Substantia nigra (tissue), 51 donors: ENCODE measurements at places on chromosomes 1 and 21.

GRCh38 chr1:11794446-11795237 is 11.1 kb downstream of the MTHFR start:
- no peak for DNase-seq

- peak; percentile 5 for DNase-seq
Observed at GRCh38 chr1:155873860-155874259, 14.5 kb downstream of the SYT11 start.

DNA sequence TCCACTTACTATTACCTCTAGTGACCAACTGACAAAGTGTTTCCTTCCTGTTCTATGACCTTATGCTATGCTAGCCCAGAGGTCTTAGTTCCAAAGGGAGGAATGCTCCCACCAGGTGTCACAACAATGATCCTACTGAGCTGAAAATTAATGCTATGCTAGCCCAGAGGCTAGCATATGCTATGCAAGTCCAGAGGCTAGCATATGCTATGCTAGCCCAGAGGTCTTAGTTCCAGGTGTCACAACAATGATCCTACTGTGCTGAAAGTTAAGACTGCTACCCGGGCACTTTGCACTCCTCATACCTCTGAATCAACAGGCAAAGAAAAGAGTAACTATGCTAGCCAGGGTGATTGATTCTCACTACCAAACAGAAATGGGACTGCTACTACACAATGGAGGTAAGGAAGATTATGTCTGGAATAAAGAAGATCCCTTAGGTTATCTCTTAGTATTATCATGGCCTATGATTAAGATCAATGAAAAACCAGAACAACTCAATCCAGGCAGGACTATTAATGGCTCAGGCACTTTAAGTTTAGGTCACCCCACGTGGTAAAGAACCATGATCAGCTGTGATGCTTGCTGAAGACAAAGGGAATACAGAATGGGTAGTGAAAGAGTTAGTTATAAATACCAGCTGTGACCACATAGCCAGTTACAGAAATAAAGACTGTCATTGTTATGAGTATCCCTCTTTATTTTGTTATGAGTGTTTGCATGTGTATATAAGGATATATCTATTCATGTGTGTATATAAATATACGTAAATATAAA is 114.1 kb downstream of the CSMD2 start:
- DNase-seq, result peak; percentile 42

DNA sequence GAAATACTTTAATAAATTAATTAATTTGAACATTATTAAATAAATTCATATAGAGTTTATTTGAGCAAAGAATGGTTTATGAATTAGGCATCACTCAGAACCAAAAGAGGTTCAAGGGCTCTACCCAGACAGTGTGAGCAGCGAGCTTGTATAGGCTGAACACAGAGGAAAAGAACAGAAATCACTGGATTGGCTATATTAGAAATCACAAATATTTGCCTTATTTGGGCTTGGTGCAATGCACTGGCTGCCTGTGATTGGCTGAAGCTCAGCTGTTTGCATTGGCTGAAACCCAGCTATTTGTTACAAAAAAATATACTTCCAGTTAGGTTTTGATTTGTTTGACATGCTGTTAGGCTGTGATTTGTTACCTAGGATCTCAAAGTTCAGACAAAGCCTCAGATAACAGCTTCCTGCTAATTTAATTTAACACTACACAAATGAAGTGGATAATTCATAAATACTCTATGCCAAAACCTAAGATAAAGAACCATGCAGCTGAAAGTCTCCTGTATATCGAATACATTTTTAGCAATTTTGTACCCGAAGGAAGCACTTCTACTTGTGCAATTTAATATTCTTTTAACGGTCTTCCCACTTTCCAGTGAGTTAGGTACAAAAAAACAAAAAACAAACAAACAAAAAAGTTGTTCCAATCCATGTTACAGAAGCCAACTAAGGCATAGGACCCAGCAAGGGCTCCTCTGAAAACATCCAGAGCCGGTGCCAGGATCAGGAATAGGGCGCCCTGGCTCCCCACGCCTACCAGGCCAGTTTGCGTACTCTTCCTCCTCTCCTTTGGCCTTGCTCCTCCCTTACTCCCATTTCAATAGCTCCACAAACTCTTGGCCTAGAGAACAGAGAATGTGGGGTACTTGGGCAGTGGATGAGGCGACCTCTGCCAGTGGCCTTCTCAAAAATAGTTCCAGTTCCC is 179.1 kb downstream of the DUSP10 start:
- DNase-seq, result no peak

DNA sequence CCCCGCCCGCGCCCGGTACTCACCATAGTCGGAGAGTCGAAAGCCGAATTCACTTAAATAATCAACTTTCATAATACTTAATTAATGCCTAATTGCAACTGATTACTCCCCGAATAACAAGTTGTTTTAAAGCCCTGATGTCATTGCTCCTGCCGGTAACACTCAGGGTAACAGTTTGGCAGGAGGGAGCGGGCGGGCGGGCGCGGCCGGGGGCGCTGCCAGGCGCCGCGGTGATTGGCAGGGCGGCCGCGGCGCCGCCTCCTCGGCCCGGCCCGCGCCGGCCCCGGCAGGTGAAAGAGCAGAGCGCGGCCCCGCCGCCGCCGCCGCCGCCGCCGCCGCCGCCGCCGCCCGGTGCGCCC is 102.2 kb downstream of the CASZ1 start:
- DNase-seq, result no peak

- DNase-seq, result no peak
Observed at GRCh38 chr1:48683839-48684238, 92.9 kb downstream of the BEND5 start.

GRCh38 chr1:116006486-116006964 is 30.2 kb downstream of the SLC22A15 start:
- DNase-seq, result no peak

DNA sequence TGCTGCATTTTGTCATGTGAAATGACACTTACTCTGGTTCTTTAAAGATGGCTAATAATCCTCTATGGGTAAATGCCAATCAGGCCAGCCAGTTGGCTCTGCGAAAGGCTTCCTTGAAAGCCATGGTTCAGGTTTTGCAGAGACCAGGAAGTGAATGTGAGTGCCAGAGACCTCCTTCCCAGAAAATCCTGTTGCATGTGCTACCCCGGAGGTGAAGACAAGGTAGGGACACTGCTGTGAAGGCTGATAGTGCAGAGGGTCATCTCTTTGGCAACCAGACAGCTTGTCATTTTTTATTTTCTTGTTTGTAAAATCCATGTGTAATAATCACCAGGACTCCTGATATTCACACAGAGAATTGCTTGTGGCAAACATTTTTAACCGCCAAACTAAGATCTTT is 18.7 kb downstream of the LRRC8D start:
- DNase-seq, result no peak

GRCh38 chr1:57102561-57103326 is 136.9 kb upstream of the C8B start:
- no peak for DNase-seq

- DNase-seq, result no peak
Observed at GRCh38 chr1:110631836-110632620, 25.9 kb upstream of the KCNA2 start.

DNA sequence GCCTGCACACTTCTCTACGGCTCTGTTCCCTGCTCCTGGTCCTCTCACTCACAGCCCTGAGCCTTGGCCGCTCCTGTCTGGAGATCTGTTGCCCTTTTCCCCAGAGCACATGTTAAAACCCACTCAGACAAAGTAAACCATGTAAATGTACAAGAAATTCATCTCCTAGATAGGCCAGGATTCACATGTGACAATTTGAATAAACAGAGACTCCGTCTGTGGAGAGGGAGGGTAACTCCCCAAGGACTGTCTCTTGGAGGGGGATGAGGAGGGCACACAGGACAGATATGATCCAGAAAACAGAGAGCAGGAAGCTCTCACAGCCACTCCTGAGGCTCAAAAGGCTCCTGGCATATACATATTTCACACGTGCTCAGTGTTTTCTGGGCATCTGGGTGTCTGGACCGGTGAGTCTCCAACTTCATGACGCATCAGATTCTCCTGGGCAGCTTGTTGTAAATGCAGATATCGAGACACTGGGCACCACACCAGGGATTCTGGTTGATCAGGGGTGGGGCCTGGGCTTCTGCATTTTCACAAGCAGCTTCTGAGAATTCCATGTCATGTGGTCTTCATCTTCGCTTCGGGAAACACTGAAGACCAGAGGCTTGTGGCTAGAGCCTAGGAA is 6.4 kb upstream of the KAZN start:
- DNase-seq, result no peak

DNA sequence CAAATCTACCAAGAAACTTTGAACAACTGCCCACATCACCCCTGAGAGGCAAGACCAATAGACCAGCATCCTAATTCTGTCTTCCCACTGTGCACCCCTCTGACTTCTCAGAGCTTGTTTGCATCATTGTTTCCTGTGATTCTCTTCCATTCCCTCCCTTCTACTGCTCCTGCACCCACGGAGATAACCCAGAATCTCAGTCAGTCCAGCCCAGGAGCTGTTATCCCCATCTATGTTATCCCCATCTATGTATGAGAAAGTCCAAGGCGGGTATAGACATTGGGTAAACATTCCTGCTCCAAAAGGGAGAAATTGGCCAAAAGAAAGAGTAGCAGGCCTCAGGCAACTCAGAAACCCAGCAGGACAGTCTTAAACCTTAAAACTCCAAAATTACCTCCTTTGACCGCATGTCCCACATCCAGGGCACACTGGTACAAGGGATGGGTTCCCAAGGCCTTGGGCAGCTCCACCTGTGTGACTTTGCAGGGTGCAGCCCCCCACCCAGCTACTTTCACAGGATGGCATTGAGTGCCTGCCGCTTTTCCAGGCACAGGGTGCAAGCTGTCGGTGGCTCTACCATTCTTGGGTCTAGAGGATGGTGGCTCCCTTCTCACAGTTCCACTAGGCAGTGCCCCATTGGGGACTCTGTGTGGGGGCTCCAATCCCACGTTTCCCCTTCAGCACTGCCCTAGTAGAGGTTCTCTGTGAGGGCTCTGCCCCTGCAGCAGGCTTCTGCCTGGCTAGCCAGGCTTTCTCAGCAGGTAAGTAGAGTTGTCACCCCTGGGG is 414.8 kb downstream of the NPHP4 start:
- DNase-seq, result no peak

GRCh38 chr1:232962761-232963745 is 12.6 kb downstream of the NTPCR start:
- DNase-seq, result no peak

- DNase-seq, result no peak
Observed at GRCh38 chr1:171642197-171642596, 10.3 kb downstream of the MYOC start.

GRCh38 chr21:37863842-37864241 is 52.4 kb downstream of the KCNJ6 start:
- no peak for DNase-seq

- no peak for DNase-seq
Observed at GRCh38 chr21:20250337-20250736, 747.9 kb upstream of the NCAM2 start.

DNA sequence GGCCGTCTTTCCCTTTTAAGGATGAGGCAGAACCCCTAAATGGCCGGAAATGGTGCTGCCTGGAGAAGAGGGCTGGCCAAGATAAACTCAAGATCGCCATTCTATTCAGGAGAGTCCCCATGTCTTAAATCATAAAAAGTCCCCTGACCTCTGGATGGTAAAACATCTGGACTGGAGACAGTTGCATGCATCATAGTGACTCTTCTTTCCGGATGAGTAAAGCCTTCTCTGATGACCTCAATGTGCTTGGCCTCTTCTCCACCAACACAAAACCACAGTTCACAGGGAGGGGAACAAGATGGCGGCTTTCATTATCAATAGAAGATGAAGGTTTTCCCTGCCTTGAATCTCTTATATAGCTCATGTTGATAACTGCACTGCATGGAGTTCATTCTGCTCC is 27.5 kb upstream of the H6PD start:
- DNase-seq, result no peak

GRCh38 chr1:15210651-15211375 is 36.2 kb upstream of the FHAD1 start:
- no peak for DNase-seq

GRCh38 chr1:152786077-152786476 is at the start of gene LCE1E:
TSS of gene LCE1E (plus strand) at chr1:152786257. CDS start at chr1:152787300, 1,043 bp downstream.
- no peak for DNase-seq

DNA sequence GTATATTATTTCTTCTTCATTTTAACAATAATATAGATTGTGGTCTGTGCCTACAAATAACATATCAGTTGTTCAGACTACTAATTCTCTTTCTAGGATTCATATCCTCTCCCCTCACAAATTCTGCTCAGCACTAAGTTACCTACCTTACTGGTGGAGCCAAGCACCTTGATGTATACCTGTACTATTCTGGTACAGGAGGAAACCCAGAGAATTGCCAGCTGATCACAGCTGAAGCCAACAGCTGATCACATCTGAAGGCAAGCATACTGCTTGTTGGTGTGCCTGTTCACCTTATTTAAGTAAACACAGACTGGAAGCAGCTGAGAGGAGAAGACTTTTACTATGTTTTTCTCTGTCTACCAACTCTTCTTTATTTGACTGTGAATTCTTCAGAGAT is 101.8 kb downstream of the PBX1 start:
- no peak for DNase-seq

- DNase-seq, result no peak
Observed at GRCh38 chr1:111172463-111172862, 28.0 kb downstream of the DENND2D start.

- no peak for DNase-seq
Observed at GRCh38 chr1:245590726-245591125, 435.9 kb downstream of the KIF26B start.

GRCh38 chr1:50358962-50359361 is 64.3 kb downstream of the DMRTA2 start:
- no peak for DNase-seq

DNA sequence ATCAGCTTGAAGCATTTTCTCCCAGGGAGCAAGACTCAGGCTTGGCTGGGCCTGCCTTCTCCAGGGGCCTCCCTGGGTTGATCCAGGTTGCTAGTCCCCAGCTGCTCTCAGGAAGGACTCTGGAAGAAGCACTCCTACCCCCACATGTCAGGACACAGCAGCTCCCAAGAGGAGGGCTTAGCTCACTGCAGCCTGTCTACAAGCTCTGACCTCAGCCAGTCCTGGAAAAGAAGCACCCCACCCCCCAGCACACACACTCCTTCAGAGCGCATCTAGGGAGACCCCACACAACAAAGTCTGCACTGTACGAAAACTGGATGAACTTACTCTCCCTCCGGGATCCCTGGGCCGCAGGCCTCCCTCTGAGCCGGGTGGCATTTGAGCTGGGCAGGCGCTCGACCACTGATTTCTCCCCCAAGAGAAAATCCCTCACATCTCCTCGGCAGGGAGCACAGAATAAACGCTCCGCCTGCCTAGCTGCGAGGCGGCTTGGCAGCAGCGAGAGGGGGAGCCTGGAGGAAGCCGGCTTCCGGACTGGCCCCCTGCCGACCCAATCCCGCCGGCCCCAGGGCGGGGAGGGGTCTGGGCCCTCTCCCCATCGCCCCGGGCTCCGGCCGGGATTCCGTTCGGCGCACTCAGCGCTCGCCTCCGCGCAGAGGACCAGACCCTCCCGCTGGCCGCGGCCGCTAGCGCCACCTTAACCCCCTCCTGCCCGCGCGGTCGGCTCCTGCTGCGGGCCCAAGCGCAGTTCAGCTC is at the start of gene KCNA2:
KCNA2 (minus strand) TSS at position 458 of the 756 bp plus-strand sequence. CDS start 1,576 bp downstream, outside the sequence.
- DNase-seq, result peak; percentile 80

- no peak for DNase-seq
Observed at GRCh38 chr1:186985889-186986491, 157.2 kb downstream of the PLA2G4A start.

GRCh38 chr1:223129229-223129901 is 13.7 kb downstream of the TLR5 start:
- DNase-seq, result peak; percentile 77
